T-cell (primary cell): ENCODE measurements at places on chromosomes 2 and 18.

DNA sequence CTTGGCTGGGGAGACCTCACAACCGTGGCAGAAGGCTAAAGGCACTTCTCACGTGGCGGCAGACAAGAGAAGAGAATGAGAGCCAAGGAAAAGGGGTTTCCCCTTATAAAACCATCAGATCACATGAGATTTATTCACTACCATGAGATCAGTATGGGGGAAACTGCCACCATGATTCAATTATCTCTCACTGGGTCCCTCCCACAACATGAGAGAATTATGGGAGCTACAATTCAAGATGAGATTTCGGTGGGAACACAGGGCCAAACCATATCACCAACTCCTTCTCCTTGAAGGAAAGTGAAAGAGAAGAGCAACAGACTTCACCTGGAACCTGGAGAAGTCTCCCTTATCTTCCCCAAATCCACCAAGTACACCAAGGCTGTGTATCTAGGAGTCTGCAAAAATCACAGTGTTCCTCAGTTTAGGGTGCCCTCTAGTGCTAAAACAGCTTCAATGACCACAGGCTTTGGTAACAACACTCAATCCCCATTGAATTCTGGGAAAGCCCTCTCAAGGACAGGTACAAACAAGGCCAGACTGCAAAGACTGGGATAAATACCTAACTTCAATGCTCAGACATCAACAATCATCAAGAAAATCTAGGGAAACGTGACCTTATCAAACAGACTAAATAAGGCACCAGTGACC lies 148.8 kb upstream of the SRD5A2 start:
- DNase-seq: no peak

DNA sequence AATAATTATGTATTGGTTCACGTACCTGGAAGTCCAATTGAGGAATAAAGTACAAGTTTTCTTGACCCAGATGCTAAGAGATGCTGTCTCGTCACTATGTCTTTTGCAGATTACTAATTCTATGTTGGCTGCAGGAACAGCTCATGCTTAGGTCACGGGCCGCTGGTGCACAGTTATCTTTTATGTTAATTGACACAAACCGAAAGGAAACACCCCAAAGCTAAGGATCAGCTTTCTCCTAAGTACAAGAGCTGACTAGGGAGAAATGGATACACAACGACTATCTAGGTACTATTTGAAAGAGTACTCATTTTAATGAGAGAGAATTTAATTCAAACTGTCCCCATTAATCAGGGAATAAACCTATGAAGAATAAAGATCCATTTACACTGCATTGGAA lies 217.7 kb upstream of the SLC35G4 start:
- no peak for DNase-seq

DNA sequence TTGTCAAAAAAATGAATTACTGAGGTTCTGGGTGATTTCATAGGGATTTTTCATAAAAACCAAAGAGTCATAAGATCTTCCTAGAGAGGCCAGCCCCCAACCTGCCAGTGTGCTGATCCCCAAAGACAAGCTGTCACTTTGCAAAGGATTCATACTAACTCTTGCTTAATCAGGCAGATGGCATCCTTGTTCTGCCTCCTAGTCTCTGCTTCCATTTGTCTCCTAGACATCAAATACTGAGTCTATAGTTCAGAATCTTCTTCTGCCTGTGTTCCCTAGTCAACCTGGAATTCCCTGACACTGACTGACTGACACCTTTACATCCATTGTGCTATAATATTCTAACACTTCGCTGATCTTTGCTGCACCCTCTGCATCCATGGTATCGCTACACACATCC lies 84.9 kb downstream of the SLC8A1 start:
- DNase-seq: no peak

- no peak for DNase-seq
Observed at GRCh38 chr2:6986301-6986911, 69.2 kb downstream of the RNF144A start.

- no peak for DNase-seq
Observed at GRCh38 chr2:142980246-142981068, 103.0 kb downstream of the KYNU start.

DNA sequence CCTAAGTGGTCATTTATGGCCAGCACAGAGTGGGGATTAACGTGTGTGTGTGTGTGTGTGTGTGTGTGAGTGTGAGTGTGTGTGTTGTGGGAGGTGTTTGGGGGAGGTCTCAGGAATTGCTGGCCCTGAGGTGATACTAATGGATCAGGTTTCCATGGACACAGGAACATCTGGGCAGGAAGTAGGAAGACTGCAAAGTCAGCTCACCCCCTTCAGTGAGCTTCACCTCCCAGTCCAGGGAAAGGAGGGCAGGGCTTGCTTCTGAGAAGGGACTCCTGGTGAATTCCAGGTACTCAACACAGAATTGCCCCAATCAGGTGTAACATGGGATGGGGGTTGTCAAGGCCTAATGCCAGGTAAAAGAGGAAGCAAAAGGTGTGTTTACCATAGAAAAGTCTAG lies 30.3 kb upstream of the IL1R1 start:
- no peak for DNase-seq

- no peak for DNase-seq
Observed at GRCh38 chr2:235194351-235194750, 242.5 kb downstream of the SH3BP4 start.

GRCh38 chr2:9269695-9270360 lies 63.2 kb downstream of the ASAP2 start:
- DNase-seq: no peak
